ENCODE measurements at places on chromosomes 7 and 10. TPM values are rescaled to one million over a fixed set of nuclear protein-coding genes. Genes with fewer than 3 reads are reported as not detected.

The WIPF3 gene
- 2.4 TPM for total RNA-seq

The CTTNBP2 gene
- 63.5 TPM for total RNA-seq

The NRG3 gene
- 27.1 TPM for total RNA-seq

The TMEM130 gene
- 7.6 TPM for total RNA-seq

The HABP2 gene
- total RNA-seq = not detected

The ICA1 gene
- 18.3 TPM for total RNA-seq

The GGCT gene
- 16.0 TPM for total RNA-seq

The SERPINE1 gene
- 0.27 TPM for total RNA-seq

The RBM20 gene
- 0.91 TPM for total RNA-seq

The C10orf143 gene
- total RNA-seq = 0.82 TPM

The LRRC17 gene
- total RNA-seq = 33.6 TPM

- DNase-seq = no peak
Observed at GRCh38 chr7:14085901-14086300, 96.4 kb upstream of the ETV1 start.

DNA sequence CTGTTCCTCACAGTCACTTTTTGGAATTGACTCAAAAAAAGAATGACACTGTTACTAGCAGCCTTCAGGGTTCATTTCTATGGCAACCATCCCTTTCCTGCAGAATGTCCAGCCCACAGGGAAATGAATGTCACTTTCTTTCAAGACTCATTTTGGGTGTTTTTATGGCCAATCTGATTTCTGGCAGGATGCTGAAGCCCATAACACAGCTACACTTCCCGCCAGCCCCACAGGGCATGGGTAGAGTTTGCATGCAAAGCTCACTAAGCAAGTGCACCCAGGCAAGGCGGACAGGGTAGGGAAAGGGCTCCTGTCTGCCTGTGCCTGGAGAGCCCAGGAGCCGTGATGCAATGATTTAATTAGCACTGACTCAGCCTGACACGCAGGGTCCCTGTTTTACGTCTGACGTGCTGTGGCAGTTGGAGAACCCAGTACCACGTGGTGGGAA, 26.1 kb upstream of the GPAM start:
- no peak for DNase-seq

GRCh38 chr7:132176719-132177118, 399.6 kb downstream of the PLXNA4 start:
- no peak for DNase-seq

- DNase-seq = no peak
Observed at GRCh38 chr7:106774768-106775551, 90.1 kb upstream of the PIK3CG start.

- DNase-seq = no peak
Observed at GRCh38 chr10:108849688-108850087, 1073.6 kb downstream of the XPNPEP1 start.

DNA sequence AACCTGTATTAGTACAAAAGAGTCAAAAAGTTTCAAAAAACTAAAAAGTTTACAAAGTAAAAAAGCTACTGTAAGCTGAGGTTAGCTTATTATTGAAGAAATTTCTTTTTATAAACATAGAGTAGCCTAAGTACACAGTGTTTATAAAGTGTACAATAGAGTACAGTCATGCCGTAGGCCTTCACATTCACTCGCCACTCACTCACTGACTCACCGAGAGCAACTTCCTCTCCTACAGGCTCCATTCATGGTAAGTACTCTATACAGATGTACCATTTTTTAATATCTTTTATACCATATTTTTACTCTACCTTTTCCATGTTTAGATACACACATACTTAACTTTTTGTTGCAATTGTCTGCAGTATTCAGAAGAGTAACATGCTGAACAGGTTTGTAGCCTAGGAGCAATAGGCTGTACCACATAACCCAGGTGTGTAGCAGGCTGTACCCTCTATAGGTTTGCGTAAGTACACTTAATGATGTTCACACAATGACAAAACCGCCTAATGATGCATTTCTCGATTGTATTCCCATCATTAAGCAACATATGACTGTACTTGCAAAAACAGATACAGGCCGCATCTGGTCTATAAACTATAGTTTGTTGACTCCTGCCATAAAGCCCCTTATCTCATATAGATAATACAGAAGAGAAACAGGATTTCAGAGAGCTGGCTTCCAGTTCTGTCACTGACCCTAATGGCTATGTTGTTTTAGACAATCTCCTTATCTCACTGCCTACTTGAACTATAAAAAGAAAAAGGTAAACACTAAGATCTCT, 438.8 kb downstream of the HTR7 start:
- DNase-seq = no peak

- no peak for DNase-seq
Observed at GRCh38 chr10:83592337-83592935, 546.9 kb upstream of the GHITM start.

DNA sequence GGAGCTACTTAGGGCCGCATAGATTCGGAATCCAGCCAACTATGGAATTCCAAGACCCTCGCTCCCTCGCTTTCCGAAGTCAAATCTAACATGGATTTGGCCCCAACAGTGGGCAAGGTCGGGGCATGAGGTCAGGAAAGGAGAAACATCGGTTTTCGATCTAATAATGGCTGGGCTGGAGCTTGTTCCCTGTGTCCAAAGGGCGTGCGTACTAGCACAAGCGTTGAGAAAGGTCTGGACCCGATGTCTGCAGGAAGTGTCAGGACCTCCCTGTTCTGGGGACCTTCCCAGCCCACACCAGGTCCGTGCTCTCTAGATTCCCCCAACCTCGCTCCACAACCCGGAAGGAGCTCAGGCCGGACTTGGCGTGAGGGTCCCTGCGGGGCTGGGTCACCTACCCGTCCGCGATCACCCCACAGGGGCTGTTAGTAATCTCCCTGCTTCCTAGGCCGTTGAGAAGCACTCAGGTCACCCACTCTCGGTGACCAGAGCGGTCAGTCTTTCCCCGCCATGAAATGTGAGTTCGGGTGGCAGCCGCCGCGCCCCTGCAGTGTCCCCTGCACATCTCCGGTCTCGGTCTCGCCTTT, 4.8 kb downstream of the FEZF1 start:
- no peak for DNase-seq

DNA sequence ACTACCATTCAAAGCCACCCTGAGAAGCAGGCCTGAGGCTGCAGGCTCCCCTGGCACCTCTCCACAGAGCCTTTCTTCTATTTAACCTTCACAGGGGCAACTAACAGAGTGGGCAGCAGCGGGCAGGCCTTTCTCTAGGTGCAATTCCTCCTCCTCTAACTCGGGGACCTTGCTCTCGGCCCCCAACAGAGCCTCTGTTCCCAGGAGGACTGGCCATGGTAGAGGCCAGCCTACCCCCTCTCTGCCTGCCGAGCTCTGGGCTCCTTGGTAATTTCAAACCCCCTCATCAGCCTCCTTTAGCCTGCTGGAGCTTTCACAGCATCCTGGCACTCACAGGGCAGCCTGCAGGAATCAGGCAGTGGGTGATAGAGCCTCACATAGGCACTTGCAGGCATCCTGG, 920.8 kb upstream of the ZNF722 start:
- DNase-seq = no peak

DNA sequence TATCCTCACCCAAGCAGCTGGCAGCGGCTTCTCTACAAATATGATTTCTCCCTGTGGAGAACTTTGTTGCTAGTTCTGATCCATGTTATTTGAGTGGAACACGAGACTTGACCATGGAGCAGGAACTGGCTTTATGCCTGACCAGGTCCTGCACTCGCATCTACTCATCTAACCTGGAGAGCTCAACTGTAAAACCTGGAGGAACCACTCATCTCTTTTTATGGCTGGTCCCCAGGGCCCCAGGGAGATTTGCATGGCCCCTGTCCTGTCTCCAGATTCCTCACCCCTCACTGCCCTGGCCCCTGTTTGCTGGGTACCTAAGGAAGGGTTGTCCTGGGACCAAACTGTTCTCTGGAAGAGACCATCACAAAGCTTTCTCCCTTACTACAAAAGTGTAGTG, 16.0 kb downstream of the TCAF1 start:
- no peak for DNase-seq

GRCh38 chr7:74476626-74477025, 22.9 kb downstream of the GTF2IRD1 start:
- DNase-seq = no peak

GRCh38 chr7:31370609-31371008, 30.1 kb upstream of the NEUROD6 start:
- DNase-seq = no peak

GRCh38 chr10:90913774-90914420, 7.0 kb downstream of the ANKRD1 start:
- DNase-seq = no peak

GRCh38 chr7:134458341-134458805, 527 bp downstream of the AKR1B1 start:
- peak; percentile 49 for DNase-seq

DNA sequence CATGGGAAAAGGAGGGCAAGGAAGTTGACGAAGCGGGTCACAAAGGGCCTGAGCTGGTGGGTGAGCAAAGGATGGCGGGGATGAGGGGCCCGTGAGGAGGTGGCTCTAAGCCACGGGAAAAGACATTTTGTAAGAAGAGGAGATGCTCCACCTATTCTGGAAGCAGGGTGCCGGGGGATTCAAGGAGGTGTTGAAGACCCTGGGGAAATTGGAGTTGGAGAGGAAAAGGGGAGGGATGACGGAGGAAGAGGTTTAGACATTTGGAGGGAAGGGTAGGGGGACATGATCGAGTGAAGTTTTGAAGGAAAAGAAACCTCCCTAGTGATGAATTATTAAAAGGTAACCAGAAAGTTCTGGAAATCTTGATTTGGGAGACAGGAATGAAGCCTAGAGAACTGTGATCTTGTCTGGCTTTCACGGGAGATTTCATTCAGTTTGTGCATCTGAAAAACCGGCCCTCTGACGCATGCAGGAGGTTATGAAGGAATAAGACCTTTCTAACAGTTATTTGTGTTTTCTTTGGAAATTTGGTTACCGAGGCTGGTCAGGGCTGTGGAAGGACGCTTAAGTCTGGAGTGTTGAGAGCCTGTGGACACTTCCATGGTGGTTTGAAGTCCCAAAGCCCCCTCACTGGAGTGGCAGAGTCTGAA, 1.4 kb downstream of the SMO start:
- DNase-seq = no peak

- DNase-seq = no peak
Observed at GRCh38 chr10:131653140-131653539, 247.7 kb upstream of the PPP2R2D start.

GRCh38 chr7:66634816-66635215, 6.1 kb downstream of the KCTD7 start:
- DNase-seq = no peak

DNA sequence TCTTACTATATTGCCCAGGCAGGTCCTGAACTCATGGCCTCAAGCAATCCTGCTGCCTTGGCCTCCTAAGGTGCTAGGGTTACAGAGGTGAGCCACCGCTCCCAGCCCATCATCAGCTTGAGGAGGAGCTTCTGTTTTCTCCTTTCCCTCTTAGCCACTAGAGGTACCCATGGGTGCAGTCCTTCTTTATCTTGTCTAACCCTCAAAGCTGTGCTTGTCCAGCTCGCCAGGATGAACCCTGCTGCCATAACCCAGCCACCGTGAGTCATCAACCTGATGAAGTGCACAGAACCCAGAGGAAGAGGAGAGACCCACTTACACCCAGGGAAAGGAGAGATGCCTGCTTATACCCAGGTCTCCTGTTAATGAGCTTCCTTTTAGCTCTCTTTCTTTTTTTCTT, 133.4 kb downstream of the CUL2 start:
- no peak for DNase-seq

GRCh38 chr7:24570983-24571382, 2.3 kb upstream of the PALS2 start:
- DNase-seq = no peak

- no peak for DNase-seq
Observed at GRCh38 chr7:39609113-39609934, 14.0 kb upstream of the RALA start.
